ENCODE measurements at places on chromosomes 3 and 15.
A peak's percentile ranks its signal among the peaks of the same experiment; 100 is the strongest.

DNA sequence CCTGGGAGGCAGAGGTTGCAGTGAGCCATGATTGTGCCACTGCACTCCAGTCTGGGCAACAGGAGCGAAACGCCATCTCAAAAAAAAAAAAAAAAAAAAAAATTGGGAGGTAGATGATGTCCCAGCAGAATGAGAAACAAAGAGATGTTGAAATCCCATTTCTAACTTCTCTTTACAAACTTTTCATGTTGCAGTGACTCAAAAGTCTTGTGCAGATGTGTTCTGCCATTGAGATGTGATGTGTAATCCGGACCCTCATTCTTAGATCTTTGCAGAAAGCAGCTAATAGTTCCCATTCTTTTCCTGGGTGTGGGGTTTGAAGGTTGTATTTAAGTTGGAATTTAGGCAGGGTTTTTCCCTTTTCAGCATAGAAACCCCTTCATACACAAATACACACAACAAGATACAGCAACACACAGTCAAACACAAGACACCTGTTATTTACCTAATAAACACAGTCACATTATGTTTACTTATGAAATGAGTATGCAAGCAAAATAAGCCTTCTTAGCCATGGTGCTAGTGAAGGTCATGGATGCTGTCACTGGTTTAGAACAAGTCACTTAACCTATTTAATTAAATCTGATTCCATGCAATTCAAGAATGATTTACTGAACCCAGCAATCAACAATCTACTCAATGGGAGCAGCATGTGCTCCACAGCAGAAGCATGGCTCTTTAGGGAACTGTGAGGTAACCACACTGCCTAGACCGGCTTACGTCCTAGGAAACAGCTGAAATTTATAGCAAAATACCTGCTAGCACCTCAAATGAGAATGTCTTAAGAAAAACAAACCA is 14.9 kb downstream of the SIAH2 start:
- no peak for DNase-seq

DNA sequence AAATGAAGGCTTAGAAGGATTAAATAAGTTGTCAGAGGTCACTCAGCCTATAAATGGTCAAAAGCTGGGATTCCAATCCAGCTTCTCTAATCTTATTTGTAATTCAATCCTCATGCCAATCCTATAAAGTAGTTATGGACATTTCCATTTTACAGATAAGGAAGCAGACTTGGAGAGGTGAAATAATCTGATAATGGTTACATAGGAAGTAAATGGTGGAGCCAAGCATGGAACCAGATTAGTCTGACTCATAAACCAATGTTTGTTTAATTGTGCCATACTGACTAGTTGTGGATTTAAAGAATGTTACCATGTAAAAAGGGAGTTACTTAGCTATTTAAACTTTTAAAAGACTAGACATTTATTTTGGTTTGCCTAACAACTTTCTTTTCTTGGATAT is 59.7 kb downstream of the KCNAB1 start:
- DNase-seq, result no peak

DNA sequence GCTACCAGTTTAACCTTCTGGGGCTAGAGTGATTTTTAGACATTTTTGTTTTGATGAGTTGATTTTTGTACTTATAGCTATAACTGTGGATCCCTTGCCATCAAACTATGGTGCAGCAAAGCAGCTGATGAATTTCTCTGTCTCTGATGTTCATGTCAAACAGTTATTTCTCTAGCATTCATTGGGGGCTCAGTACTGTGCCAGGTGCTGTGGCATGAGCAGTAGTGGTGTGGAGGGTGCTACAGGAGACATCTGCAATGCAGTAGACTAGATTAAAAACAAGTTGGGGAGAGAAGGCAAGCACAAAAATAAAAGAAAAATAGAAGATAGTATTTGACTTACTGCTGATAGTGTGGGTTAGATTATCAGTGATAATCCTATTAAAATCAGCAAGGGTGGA is 95.3 kb downstream of the AKAP13 start:
- DNase-seq, result no peak

DNA sequence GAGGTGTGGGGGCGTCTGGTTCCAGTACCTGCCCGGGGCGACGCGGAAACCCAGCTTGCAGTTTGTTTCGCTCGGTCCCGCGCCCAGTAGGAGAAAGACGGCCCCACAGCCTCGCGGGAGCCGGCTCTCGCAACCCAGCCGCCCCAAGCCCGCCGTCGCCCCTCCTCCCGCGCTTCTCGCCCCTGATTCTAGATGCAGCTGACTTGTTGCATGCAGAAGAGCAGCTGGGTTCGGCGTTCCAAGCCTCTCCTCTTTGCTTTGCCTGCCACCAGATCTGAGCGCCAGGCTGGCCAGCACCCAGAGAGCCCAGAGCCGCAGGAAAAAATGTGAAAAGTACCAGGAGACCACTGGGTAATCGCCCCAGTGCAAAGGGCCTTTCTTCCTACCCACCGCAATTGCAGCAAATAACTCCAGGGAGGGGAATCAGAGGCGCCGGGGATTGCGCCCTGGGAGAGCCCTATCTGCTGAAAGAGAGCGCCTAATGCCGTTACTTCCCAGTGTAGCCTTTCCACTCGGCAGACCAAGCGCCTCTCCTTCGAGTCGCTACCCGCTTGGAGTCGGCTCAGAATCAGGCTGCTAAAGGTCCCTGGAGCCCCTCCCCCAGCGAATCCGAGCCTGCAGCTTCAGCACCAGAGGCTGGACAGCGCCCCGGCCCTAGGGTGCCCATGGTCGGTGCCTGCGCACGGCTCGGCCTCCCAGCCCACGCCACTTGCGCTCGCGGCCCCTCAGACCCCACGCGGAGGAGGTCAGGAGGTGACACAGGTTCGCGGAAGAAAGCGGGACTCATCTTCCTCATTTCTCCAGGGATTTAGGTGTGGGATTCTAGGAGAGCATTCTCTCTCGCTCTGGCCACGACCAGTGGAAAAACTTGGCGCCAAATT is 15.7 kb upstream of the AEN start:
- DNase-seq, result peak; percentile 65

DNA sequence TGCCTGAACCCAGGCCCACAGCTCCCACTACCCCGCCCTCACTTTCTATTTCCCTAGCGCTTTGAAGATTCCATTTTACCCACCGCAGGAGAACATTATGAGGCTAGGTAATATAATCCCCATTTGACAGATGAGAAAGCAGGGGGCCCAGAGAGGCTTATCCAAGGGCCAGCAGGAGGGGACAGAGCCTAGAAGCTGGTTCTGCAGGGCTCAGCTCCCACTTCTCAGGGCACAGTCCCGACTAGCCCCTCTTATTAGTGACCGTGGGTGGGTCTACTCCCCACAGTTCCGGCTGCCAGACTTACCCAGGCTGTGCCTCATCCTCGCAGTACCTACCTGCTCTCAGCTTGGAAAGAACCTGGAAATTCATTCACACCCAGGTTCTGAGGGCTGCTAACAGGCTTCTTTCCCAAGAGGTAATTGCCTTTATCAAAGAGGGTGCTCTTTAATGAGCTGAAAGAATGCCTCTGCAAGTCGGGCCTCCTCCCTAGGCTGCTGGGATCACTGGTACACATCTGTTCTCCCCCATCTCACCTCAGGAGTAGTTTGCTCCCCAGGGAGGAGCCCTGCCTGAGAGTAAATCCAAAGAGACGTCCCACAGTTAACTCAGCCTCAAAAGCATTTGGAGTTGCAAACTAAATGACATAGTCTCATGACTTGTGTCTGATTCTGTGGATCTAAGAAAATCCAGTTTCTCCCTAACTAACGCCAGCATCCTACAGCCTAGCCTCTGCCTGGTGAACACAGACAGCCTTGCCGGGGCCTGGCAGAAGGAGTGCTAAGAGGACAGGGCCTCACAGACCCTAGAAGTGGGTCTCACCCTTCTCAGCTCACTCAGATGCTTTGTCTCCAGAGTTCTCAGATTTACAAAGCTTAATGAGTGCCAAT is 125.0 kb downstream of the CHSY1 start:
- DNase-seq, result peak; percentile 42

GRCh38 chr3:150090877-150091276 is 120.2 kb upstream of the PFN2 start:
- DNase-seq, result no peak

- DNase-seq, result peak; percentile 55
Measured at GRCh38 chr15:90184119-90184785, 16.9 kb upstream of the SEMA4B start.

- no peak for DNase-seq
Measured at GRCh38 chr3:112048911-112049310, 14.4 kb downstream of the TMPRSS7 start.

DNA sequence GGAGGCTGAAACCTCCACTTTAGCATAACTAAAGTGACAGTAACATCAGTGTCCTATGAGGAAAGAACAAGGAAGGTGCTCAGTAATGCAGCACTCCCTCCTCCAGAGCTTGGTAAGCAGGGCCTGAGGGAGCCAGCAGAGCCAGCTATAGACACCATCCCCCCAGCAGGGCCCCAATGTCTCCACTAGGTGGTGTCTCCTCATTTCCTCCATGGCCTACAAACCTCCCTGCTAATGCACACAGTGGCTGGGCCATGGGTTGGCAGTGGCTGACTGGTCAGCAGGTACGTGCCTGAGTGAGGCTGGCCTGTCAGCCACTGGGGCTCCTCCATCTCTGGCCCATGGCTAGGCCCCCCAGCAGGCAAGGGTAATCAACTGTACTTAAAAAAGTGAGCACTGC is 13.6 kb downstream of the MRPS25 start:
- DNase-seq, result no peak

- no peak for DNase-seq
Measured at GRCh38 chr3:16708285-16708684, 103.1 kb upstream of the DAZL start.

- DNase-seq, result peak; percentile 92
Measured at GRCh38 chr3:42066516-42067181, 24.5 kb upstream of the TRAK1 start.

DNA sequence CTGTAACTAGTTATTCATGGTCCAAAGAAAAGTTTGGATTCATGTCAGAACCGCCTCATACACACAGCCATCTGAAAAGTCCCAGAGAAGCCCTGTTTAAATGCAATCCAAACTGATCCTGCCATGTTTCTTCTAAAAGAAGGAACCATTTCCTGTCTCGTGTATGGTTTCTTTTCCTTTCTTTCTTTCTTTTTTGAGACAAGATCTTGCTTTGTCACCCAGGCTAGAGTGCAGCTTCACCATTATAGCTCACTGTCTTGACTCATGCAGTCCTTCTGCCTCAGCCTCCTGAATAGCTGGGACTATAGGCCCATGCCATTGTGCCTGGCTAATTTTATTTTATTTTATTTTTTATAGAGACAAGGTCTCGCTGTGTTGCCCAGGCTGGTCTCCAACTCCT is 77.4 kb upstream of the NSMCE3 start:
- no peak for DNase-seq

DNA sequence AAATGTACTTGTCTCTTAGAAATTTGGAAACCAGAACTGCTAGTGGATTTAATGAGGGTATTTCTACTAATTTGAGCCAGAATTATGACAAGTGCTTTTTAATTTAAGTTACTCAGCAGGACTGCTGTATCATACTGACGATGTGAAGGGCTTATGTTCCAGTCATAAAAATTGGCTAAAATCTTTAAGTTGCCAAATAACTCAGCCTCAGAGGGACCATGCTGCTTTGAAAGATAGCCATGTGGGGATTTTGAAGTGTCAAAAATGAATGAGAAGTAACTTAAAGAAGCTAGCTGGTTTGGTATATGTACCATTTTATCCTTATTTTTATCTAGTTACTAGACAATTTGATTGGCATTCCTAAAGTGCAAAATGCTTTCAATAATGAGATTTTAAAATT is 545.0 kb downstream of the DIPK2A start:
- DNase-seq, result peak; percentile 47

DNA sequence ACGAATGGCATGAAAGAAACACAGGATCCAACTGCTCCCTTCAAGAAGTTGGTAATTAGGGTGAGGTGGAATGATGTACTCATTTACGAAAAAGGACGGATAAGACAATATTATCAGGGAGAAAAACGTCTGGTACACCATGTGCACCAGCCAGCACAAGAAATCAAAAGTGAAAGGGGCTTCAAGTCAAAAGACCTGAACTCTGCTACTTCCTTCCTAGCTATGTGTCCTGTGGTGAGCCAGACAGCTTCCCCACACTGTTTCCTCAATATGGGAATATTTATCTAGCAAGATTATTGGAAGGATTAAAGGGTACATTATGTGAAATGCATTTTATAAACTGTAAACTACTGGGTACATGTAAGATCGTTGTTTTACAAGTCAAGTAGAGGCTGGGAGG is 33.9 kb downstream of the RAB27A start:
- DNase-seq, result no peak

DNA sequence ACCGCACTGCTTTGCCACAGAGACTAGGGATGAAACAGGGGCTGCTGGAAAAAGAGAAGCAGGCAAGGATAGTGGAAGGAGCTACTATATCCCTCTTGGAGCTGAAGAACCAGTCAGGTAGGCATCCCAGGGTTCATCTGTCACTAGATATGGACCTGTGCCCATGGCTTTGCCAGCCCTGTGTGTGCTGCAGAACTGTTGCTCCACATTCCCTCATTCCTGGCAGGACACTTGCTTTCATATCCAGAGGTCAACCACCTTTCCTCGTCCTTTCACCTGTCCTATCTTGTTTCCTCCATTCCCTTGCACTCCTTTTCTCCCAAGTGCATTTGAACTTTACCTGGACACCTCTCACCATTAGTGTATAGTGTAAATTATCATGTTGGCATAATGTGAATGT is 12.0 kb downstream of the SNRK start:
- no peak for DNase-seq

- DNase-seq, result no peak
Measured at GRCh38 chr3:151931171-151931570, 57.7 kb downstream of the SUCNR1 start.

GRCh38 chr3:13497386-13497785 is 17.3 kb downstream of the HDAC11 start:
- no peak for DNase-seq

- DNase-seq, result no peak
Measured at GRCh38 chr3:11545186-11545851, 98.4 kb downstream of the VGLL4 start.

- no peak for DNase-seq
Measured at GRCh38 chr15:64279131-64279530, 76.8 kb downstream of the CSNK1G1 start.

GRCh38 chr15:29270169-29270955 is 740 bp upstream of the NSMCE3 start:
- DNase-seq, result no peak

- no peak for DNase-seq
Measured at GRCh38 chr3:12705981-12706380, 42.1 kb upstream of the RAF1 start.

GRCh38 chr3:32460031-32460749 is 42.5 kb downstream of the CMTM6 start:
- peak; percentile 88 for DNase-seq

DNA sequence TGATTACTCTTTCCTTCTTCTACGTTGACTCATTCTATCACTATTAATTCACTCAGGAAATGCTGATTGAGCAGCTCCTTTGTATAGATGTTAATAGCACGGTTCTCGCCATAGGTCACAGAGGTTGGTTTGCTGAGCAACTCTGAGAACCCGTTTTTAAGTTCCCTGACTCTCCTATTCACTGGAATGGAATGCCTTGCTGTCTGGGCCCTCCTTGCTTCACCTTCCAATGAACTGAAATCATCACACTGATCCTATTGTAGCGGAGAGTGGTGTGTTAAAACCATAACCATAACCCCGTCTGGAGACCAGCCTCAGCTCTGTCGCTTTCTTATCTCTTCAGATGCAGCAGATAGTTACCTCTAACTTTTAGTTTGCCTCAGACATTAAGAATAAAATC is 323.6 kb downstream of the GABRB3 start:
- no peak for DNase-seq

- no peak for DNase-seq
Measured at GRCh38 chr15:49989498-49989897, 129.5 kb downstream of the ATP8B4 start.
